HS-27A (cell line): ENCODE measurements at places on chromosomes 2 and 18.

GRCh38 chr2:29596584-29596983 is 324.8 kb downstream of the ALK start:
- DNase-seq: no peak

- peak; percentile 40 for DNase-seq
These were observed 263.1 kb upstream of the ID2 start for GRCh38 chr2:8418721-8419120.

DNA sequence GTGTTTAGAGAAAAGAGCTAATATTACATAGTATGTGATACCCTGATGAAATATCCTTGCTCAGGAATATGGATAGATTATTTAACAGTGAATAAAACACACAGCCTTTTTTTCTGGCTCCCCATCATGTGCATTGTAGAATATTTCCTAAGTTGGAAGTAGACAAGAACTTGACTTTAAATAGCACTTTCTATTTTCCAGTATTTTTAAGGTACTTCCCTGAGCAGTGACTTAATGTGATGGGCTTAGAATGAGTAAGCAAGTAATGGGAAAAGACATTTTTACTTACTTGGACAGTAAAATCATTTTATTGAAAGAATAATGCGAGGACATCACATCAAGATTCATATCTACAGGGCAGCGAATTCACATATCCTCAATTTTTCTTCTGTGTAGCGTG is 176.7 kb upstream of the SLC8A1 start:
- DNase-seq: no peak

DNA sequence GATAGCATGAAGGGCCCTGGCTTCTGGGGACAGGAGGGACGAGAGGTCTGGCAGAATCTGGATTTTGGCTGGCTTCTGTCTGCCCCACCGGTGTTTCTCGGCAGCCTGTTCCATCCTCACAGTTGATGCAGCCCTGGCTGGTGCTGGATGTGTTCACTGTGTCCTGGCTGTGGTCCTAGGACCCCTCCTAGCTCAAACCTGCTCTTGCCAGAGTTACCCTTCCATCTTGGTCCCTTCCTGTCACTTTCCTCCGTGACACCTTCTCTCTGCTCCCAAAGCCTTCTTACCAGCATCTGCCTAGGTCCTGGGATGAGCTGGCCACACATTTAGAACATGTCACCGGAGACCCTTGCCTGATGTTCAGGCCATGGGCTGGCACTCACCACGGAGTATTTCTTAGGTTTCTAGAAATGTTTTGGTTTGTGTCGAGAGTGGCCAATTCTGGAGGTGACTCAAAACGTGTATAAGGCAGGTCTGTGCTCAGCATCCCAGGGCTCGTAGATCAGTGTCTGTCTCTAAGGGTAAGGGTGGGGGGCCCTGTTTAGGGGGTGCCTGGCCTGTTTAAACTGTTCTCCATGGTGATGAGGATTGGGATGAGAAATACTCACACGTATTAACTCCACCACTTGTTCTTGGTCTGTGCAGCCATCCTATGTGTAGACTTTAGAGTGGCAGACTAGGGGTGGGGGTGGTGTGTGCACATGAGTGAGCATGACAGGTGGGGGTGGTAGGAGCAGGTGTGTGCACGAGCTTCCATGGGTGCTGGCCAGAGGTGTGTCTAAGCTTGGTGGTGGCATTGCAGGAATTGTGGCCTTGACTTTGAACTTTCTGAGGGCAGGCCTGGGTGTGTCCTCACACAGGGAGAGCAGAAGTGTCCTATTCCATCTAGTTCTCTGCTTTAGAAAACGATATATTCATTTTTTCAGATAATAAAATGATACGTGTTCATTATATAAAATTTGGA is 162.7 kb downstream of the DYSF start:
- DNase-seq: no peak

DNA sequence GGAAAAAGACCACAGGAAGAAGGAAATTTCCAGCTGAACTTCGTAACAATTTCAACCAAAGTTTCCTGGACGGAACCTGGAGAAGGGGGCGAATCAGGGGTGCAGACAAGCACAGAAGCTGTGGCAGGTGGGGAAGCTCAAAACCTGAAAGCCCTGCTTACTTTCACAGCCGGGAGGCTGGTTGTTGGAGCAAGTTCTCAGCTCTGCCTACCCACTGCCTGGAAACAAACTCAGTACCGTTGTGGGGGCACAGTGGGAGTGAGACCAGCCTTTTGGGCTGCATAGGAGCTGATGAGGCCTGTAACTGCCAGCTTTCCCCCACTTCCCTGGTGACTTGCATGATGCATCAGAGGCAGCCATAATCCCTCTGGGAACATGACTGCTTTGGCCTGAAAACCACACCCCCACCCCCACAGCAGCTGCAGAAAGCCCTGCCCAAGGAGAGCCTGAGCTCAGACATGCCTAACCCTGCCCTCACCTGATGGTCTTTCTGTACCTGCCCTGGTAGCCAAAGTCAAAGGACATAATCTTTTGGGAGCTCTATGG is 207.0 kb upstream of the VWC2L start:
- DNase-seq: no peak

GRCh38 chr2:164458792-164459191 is 162.5 kb downstream of the GRB14 start:
- DNase-seq: no peak

GRCh38 chr2:217223222-217223930 is 363.5 kb upstream of the TNP1 start:
- DNase-seq: peak; percentile 62

GRCh38 chr2:3476985-3477327 is 42.4 kb downstream of the ADI1 start:
- DNase-seq: no peak

- DNase-seq: no peak
These were observed 826.4 kb downstream of the EPHA4 start for GRCh38 chr2:220745682-220746081.

DNA sequence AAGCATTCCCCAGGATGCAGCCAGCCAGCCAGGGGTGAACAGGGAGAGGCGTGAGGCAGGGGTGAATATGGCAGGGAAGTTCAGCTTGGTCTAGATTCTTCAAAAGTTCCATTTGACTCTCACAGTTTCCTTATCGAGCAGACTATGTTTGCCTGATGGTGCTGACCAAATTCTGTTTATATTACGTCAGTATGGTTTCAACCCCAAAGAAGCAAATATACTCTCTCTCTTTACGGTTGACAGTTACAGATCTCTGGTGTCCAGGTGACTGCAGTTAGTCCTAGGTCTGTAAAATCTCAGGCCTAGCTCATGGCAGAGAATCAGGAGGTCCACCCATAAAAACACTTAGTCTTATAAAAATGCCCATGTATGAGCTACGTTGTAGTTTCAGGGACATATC is 38.3 kb upstream of the DNMT3A start:
- no peak for DNase-seq

- no peak for DNase-seq
These were observed 430.0 kb downstream of the STK39 start for GRCh38 chr2:167817422-167817821.

DNA sequence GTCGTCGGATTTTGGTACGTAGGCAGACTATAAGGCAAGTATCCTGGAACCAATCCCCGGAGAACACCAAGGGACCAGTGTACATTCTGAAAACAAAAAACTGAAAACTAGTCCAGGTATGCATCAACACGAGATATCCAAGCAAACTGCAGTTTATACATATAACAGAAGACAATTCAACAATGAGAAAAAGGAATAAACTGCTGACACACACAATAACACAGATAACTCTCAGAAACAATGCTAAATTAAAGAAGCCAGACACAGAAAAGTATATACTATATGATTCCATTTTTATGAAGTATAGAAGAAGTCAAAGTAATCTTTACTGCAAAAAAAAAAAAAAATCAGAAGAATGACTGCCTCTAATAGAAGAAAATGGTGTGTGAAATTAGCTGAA is 5.9 kb downstream of the ROCK2 start:
- DNase-seq: no peak

GRCh38 chr2:42492691-42493467 is 903 bp downstream of the KCNG3 start:
- DNase-seq: no peak

- peak; percentile 38 for DNase-seq
These were observed 68.1 kb upstream of the PELI1 start for GRCh38 chr2:64212346-64212745.

- DNase-seq: no peak
These were observed 88.0 kb upstream of the RAB27B start for GRCh38 chr18:54740136-54740846.

DNA sequence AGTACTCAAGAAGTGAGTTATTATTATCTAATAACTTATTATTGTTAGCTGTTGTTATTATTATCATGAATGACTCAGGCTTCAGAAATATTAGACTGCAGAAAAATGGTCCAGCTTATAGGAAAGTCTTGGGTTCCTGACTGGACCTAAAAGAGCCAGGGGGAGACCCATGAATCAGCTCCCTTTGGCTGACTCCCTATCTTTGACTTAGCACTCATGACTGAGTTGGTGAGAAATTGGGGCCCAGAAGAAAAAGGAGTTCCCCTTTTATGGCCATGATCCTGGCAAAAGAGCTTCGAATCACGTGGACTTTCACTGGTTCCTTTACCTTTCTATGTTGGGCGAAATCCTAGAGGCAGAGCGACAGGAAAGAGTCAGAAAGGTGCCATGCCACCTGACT is 145.8 kb downstream of the MYO3B start:
- DNase-seq: no peak
